ENCODE measurements at places on chromosomes 2 and 18. TPM values are rescaled to one million over a fixed set of nuclear protein-coding genes. Genes with fewer than 3 reads are reported as not detected.

GRCh38 chr18:33839452-33840211, 261.6 kb downstream of the ASXL3 start:
- no peaks in the 10 kb centered on the region for H3K27me3 ChIP-seq
- no peak overlapping the region for H3K4me3 ChIP-seq
- DNase-seq: no peak
- peaks cover 12% of the 10 kb centered on the region for H3K4me1 ChIP-seq

DNA sequence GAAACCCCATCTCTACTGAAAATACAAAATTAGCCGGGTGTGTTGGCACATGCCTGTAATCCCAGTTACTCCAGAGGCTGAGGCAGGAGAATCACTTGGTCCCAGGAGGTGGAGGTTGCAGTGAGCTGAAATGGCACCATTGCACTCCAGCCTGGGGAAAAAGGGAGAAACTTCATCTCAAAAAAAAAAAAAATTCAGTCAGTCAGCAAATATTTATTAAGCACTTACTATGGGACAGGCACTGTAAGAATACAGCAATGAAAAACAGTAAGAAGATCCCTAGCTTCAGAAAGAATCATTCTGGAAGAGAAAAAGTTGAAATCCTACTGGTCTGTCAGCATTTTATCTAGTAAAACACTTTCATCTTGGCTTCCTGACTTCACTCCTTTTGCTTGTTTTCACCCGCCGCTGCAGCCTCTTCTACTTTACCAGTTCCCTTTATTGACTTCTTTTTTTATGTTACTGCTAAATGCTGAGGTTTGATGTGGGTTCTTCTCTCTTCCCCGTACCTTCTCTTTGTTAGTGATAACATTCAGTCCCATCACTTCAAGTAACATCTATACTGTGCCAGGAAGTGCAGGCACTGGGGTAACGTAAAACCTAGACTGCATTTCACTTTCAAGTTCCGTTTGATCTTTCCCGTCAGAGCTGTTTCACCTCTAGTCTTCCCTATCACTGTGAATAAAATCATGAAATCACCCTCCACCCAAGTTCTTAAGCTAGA, 10.8 kb upstream of the TAF4B start:
- no peaks in the 10 kb centered on the region for H3K4me1 ChIP-seq
- H3K27ac ChIP-seq: no peak overlapping the region
- peaks cover 7% of the 10 kb centered on the region for H3K27me3 ChIP-seq
- no peak for DNase-seq
- no peaks in the 10 kb centered on the region for H3K36me3 ChIP-seq

DNA sequence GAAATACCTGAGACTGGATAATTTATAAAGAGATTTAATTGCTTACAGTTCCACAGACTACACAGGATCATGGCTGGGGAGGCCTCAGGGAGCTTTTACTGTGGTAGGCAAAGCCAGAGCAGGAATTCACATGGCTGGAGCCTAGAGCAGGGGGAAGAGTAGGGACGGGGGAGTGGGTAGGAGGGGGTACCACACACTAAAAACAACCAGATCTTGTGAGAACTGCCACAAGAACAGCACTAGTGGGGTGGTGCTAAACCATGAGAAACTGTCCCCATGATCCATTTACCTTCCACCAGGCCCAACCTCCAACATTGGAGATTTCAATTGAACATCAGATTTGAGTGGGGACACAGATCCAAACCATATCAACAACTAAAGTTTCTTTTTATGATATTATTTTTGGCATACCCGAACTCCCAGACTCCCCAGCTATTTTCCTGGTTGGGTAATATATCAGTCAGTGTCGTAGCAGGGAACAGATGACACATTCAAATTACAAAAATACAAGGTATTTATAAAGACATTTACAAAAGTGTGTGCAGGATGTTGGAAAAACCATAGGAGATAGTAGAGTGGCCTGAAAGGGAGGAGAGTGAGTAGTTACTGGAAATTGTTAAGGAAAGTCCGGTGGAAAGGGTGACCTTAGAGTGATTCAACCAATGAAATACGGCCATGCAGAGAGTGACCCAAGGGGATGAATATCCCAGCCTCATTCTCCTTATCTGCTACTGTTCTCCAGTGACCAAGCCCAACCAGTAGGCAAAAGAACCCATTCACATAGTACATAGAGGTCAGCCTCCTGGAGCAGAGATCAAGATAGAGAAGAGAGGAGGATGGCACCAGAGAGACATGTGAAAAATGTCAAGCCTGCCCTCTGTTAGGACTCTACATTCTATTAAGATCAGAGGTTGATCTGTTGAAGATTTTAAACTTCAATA, 8.8 kb downstream of the RPL37A start:
- peaks cover 23% of the 10 kb centered on the region for H3K4me1 ChIP-seq
- H3K27me3 ChIP-seq: no peaks in the 10 kb centered on the region
- no peak for DNase-seq

DNA sequence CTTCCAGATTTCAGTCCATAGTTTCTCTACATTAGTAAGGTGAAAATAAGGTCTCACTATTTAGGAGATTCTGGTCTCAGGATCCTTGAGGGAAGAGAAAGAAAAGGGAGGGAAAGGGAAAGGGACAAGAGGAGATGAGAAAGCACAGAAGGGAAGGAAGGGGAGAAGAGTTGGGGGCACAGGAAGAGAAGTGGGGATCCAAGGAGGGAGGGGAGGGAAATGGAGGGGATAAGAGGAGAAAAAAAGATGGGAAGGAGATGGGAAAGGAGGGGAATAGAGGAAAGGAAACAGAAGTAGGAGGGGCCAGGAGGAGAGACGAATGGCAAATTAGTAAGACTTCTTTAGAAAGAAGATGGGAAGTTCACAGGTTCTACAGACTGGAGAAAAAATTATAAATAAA, 39.2 kb upstream of the SPTBN1 start:
- H3K4me1 ChIP-seq: peaks cover 12% of the 10 kb centered on the region
- H3K4me3 ChIP-seq: no peak overlapping the region
- no peak for DNase-seq
- no peaks in the 10 kb centered on the region for H3K36me3 ChIP-seq

GRCh38 chr2:128329607-128330006, 10.9 kb upstream of the HS6ST1 start:
- H3K27ac ChIP-seq: no peak overlapping the region
- no peak overlapping the region for H3K4me3 ChIP-seq
- no peaks in the 10 kb centered on the region for H3K36me3 ChIP-seq
- H3K4me1 ChIP-seq: peaks cover 4% of the 10 kb centered on the region

DNA sequence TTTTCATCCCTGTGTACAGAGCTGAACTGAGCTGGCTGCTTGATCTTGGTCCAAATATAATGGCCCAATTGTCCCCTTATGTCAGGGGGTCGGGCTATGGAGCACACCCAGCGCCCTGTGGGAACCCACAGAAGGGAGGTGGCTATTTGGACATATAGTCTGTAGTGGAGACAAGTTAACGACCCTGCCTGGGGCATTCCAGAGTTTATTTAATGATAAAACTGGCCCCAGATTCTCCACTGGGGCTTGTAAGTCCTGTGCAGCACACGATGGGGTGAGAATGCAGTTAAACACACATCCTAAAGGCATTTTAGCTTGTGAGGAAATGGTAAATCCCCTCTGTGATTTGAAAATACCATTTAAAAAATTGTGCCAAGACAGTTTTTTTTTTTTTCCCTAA, 72.9 kb downstream of the QPCT start:
- no peaks in the 10 kb centered on the region for H3K36me3 ChIP-seq
- no peak overlapping the region for H3K4me3 ChIP-seq
- H3K4me1 ChIP-seq: peaks cover 24% of the 10 kb centered on the region
- DNase-seq: no peak
- H3K27ac ChIP-seq: no peak overlapping the region

DNA sequence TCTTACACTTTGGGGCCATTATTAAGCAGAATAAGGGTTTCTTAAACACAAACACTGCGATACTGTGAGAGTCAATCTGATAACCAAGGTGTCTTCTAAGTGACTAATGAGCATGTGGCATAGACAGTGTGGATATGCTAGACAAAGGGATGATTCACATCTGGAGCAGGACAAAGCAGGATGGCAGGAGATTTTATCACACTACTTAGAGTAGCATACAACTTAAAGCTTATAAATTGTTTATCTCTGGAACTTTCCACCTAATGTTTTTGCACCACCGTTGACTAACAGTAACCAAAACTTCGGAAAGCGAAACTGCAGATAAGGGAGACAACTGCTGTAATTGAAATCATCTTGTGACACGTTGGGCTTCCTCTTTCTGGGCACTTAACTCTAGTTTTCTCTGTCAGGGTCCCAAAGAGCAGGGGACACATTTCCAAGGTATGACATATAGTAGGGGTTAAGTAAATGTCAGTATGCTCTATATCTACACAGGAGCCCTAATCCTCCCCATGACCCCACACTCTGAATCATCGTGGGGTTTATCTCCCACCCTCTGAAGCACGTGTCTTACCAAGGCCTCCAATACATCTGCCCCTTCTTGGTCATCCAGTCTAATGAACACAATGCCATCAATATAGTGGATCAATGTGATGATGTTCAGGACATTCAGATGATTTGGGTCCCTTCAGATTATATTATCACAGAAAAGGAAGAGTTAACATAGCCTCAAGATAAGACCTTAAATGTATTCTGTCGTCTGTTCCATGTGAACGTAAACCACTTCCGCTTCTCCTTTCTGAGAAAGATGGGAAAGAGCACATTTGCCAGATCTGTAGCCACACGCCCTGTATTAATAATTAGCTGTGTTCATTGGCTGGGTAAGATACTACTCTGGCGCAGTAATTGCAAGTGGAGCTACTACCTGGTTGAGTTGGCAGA, 78.7 kb downstream of the FTCDNL1 start:
- no peak overlapping the region for H3K4me3 ChIP-seq
- peaks cover 6% of the 10 kb centered on the region for H3K27me3 ChIP-seq
- no peaks in the 10 kb centered on the region for H3K36me3 ChIP-seq
- DNase-seq: no peak
- no peak overlapping the region for H3K27ac ChIP-seq

GRCh38 chr2:210250622-210251021, 25.4 kb upstream of the ACADL start:
- H3K4me3 ChIP-seq: no peak overlapping the region
- H3K36me3 ChIP-seq: no peaks in the 10 kb centered on the region
- no peaks in the 10 kb centered on the region for H3K4me1 ChIP-seq
- H3K27me3 ChIP-seq: peaks cover 4% of the 10 kb centered on the region

DNA sequence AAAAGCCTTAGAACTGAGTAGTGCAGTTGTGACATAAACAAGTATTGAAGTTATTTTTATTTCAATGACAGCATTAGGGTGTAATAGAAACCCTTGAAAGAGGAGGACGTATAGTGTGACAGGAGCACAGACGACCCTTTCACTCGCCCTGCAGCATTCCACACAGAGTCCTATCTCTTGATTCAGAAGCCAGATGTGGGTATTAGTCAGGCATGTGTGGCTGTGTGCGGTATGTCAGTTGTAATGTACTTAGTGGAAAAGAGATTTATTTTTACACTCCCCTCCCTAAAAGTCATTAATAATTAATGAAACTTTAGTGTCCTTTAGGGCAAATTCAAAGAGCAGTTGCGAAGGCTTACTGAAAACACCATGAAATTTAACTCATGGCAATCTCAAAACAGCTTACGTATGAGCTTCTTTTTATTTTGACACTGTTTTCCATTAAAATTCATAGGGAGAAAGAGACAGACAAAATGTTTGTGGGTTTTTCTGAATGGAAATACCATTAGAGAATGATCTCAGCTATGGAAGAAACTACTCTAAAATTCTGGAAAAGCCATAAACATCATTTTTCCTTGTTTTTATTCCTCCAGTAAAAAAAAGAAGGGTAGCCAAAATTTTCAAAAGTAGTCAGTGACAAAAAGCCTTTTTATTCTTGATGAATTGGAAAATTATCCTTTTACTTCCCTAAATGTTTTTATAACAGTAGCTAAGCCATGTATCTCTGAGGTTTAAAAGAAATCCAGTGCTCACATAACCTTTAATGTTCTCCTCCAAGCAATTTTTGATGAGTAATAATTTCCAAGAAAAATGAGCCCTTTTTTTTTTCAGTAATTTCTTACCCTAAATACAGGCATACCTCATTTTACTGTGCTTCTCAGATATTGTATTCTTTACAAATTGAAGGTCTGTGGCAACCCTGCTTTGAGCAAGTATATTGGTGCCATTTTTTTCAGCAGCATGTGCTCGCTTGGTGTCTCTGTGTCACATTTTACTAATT, 84.0 kb upstream of the DSEL start:
- H3K27me3 ChIP-seq: peaks cover 23% of the 10 kb centered on the region
- H3K4me1 ChIP-seq: peaks cover 10% of the 10 kb centered on the region
- peaks cover 5% of the 10 kb centered on the region for H3K36me3 ChIP-seq
- DNase-seq: no peak
- peak overlapping the region; percentile 25 for H3K4me3 ChIP-seq
- H3K27ac ChIP-seq: peak overlapping the region; percentile 75

- no peaks in the 10 kb centered on the region for H3K27me3 ChIP-seq
- H3K36me3 ChIP-seq: peaks cover 11% of the 10 kb centered on the region
- no peak overlapping the region for H3K27ac ChIP-seq
- H3K4me3 ChIP-seq: no peak overlapping the region
Observed at GRCh38 chr18:70194227-70194890, 11.1 kb downstream of the RTTN start.

DNA sequence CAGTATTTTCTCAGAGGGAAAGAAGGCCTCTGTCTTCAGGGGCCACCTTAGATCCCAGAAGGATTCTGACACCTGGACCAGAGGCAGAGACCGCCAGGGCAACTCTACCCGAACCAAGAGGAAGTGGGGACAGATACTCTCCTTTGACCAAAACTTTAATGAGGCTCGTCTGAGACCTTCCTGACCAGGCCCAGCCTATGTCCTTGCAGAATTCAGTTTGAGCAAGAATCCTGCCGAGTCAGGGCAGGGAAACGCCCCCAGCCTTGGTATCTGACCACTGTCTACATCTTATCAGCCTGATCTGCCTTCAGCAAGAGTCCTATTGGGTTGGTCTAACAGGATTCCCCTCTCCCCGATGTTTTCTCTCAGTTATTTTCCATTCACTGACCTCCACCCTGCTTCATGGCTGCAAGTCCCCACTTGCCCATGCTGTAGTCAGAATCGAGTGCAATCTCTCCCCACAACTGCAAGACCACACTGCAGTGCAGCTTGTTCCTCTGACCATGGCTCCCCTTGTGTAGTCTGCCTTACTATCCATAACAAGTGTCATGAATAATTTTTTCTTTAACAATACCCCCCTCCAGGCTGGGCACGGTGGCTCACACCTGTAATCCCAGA, 95.0 kb downstream of the MSH2 start:
- no peak for DNase-seq
- H3K4me3 ChIP-seq: no peak overlapping the region
- H3K4me1 ChIP-seq: no peaks in the 10 kb centered on the region
- H3K36me3 ChIP-seq: peaks cover 5% of the 10 kb centered on the region

DNA sequence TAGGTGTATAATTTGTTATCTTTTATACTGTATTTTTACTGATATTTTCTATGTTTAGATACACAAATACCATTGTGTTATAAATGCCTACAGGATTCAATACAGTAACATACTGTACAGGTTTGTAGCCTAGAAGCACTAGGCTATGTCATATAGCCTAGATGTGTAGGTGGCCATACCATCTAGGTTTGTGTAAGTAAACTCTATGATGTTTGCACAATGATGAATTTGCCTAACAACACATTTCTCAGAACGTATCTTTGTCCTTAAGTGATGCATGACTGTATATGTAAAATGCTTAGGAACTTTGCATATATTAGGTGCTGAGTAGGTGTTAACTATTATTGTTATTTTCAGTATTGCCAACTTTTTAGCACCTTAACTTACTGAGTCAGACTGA, 17.3 kb downstream of the UNC80 start:
- H3K4me3 ChIP-seq: no peak overlapping the region
- H3K36me3 ChIP-seq: no peaks in the 10 kb centered on the region
- no peaks in the 10 kb centered on the region for H3K27me3 ChIP-seq
- H3K27ac ChIP-seq: no peak overlapping the region

Gene CYP26B1
- 5.4 TPM for total RNA-seq

Gene KDM3A
- 67.9 TPM for total RNA-seq

Gene GAREM2
- total RNA-seq: 16.9 TPM

Gene DSC1
- total RNA-seq: 1.6 TPM

Gene LYPD6
- total RNA-seq: 16.4 TPM

Gene MERTK
- total RNA-seq: 48.4 TPM

Gene SLC4A3
- total RNA-seq: 8.0 TPM

Gene TEX44
- total RNA-seq: not detected
